ENCODE measurements at places on chromosomes 16 and 17.

DNA sequence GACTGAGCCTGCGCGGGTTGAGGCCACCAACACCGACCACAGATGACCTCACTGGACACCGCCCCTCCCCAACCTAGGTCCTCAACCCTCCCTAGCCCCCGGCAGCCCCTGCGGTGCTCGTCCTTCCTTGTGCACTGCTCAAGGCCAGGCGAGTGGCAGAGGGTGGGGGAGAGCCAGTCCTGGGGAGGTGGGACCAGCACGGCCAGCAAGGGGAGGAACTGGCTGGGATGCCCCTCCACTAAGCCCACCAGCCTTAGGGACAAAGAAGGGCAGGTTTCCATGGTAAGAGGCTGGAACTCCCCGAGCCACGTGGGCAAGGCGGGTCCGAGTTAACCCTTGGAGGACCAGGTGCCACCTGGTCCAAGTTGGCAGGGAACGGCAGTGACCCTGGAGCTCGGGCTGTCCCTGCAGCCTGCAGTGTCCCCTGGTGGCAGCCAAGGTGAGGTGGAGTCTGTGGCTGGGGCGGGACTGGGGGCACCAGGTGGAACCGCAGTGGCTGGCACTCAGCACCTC, 9.2 kb downstream of the FSCN2 start:
- DNase-seq, result no peak

DNA sequence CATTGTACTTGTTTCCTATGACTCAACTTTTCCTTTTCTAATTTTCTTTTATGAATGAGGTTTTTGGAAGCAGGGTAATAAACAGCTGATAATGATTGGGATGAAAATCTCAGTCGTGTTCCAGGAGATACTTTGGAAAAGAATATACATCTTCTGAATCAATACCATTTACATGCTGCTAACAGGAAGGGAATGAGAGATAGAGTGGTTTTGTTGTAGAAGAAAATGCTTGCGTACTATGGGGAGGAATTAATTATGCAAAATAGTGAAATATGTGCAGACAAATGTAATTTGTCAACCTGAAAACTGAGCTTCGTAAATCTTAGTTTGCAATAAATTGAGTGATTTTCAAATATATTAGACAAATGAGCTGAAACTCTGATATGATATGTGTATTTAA, 24.0 kb upstream of the SHISA6 start:
- DNase-seq, result no peak

DNA sequence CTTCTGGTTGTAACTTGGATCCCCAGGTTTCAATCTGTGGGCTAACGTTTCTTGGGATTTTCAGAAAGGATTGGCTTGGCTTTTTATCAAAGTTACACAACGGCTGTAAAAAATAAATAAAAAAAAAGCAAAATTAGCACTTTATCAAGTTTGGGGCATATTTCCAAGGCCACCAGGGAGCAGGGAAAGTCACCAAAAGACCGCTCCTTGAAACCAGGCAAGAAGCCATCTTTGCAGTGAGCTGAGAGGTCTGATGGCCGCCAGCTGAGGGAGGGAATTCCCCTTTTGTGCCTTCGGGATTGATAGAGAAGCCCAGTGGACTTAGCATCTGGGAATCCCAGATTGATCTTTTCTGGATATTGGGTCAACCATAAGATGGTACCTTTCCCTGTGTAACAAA, 192.2 kb downstream of the WWOX start:
- no peak for DNase-seq

- DNase-seq, result no peak
Observed at GRCh38 chr16:88681084-88681680, 5.1 kb downstream of the SNAI3 start.
